GOT3 (cell line): ENCODE measurements at places on chromosomes 6 and 20.

DNA sequence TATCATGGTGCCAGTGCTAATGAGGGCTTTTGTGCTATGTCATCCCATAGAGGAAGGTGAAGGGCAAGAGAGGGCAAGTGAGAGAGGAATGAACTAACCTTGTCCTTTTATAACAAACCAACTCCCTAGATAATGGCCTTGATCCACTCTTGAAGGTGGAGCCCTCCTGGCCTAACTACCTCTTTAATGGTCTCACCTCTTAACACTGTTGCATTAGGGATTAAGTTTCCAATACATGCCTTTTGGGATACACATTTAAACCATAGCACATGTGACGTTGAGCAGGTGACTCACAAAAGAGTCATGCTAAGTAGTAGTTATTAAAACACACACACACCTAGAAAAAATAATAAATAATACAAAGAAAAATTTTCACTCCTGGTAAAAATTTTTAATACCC lies 36.9 kb downstream of the CCN2 start:
- no peak for DNase-seq

GRCh38 chr20:23820493-23820892 lies 6.0 kb downstream of the CST2 start:
- DNase-seq, result no peak

DNA sequence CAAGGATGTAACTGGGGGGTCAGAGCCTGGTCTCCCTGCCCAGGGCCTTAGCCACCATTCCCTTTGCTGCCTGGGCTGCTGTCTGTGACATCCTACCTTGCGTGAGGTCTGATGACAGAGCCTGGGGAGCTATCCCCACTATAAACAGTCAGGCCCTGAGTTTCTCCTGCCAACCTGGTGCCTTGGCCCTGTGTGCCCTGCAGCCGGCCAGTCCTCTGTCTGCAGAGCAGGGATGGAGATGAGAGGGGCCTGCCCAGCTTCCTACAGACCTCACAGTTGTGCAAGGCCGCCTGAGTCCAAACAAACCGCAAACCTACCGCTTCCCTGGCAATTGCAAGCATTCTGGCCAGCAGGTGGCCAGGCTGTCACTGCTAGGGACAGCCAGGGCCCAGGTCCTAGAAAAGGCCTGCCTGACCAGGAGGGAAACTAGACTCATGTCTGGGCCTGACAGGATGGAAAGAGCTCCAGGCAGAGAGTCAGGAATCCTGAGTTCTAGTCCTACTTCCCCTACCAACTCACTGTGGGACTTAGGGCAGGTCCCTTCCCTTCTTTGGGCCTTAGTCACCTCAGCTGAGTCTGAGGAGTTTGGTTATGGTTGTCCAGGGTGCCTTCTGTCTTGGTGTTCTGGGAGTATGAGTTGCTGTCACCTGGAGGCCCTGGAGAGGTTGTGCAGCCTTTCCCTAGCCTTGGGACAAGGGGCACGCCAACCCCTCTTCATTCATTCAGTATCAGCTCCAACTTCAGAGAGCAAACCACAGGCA lies 86.2 kb downstream of the VEGFA start:
- no peak for DNase-seq

GRCh38 chr6:39152262-39152661 lies 37.3 kb upstream of the SAYSD1 start:
- no peak for DNase-seq

- no peak for DNase-seq
Measured at GRCh38 chr20:62532921-62533320, 57.1 kb upstream of the GATA5 start.

DNA sequence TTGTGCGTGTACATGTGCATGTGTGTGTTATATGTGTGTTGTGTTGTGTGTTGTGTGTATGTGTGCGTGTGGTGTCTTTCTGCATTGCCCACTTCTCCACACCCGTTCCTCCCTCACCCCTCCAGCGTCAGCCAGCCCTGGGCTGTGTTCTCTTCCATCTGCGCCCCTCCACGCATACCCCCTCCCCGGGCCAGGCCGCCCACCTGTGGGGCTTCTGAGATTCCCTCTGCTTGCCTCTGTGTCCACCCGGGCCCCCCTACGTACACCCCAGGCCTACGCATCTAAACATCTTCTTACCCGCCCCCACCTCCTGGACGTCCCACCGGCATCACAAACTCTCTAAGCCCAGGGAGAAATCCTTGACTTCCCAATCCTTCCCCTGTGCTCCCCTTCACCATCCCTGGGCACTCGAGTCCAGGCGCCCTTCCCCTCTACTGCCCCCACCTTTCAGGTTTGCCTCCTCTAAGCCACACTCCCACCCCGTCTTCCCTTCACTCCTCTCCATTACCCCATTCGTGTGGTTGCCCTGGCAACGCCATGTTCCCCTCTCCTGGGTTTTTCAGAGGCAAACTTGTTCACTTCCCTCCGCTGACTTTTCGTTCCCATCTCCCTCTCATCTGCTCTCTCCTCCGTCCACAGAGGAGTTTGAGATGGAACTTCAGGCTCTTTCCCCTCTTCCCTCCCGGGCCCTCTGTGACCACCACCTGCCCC lies 81.7 kb upstream of the NNAT start:
- no peak for DNase-seq

DNA sequence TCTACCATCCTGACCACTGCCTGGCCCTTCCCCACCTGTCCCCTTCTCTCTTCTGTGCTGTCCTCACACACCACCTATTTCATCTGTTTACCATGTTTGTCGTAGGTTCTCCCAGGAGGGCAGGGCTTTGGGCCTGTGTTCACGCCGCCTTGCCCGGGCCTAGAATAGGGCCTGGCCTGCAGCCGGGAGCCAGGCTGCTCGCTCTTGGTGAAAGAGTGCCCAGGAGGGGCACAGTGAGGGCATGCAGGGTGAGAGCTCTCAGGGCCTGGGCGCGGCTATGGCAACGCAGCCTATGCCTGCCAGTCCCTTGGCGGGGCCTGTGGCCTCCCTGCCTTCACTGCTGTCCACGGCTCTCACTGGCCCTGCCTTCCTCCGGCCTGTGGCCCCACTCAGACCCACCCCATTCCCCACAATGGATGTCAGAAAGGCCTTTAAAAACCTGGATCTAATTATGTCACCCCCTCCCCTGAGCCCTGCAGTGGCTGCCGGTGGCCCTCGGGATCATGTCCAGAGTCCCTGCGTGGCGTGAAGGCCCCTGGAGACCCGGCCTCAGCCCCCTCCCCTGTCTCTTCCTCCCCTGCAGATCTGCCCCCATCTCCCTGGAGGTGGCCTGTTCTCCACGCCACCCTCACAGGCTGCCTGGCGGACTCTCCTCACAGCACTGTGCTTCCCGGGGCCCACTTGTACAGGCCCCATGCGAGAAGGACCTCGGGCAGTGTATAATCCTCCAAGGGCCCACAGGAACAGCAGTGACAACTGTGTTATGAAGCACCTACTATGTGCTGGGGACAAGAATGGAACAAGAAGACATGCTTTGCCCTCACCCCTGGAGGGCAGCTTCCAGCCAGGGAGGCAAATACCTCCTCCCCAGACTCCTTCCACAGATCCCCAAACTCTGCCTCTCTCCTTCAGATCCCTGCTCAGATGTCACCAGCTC lies 22.9 kb upstream of the NOL4L start:
- no peak for DNase-seq

DNA sequence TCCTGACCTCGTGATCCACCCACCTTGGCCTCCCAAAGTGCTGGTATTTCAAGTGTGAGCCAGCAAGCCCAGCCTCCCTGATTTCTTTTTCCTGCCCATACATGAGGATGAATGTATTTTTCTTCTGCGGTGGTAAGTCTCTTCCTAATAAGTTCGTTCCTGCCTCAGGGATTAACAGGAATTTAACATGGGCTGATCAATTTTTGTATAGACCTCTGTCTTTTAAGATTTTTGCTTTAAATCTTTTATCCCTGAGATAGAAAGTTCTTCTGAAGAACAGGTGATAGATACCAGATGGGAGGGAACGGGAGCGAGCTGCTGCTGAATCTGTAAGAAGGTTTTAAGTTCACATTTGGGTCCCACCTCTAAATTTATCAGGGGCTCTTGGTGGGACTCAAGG lies 7.0 kb upstream of the ZNFX1 start:
- no peak for DNase-seq

- DNase-seq, result no peak
Measured at GRCh38 chr6:4180652-4181255, 45.4 kb upstream of the ECI2 start.

DNA sequence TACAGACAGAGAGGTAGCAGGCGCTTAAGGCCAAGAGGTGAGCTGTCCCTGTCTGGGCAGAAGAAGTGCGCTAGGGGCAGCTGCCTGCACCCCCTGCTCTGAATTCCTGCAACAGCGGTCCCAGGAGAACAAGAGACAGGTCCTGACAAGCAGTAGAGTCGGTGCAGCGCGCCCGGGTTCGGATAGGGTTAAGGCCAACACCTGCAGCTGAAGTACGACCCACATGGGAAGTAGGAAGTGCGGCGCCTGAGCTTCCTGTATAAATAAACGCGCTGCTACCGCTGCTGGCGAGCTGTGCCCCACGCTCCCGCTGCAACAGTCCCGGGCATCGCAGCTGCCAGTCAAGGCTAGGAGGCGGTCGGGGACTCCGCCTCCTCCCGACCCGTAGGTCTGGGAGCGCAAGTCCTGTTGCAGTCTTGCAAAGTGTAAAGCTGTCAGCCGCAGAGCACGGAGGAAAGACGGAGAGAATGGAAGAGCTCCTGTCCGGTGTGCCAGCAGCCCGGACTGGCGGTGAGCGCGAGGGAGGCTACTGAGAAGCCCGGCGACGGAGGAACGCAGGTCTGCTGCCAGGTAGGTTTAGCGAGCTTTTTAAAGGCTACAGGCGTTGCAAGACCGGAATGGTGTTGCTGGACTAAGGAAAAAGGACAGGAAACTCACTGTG lies at the start of gene RNF144B:
RNF144B (plus strand) TSS at position 290 of the 661 bp plus-strand sequence. CDS start 12,185 bp downstream, outside the sequence.
- no peak for DNase-seq

DNA sequence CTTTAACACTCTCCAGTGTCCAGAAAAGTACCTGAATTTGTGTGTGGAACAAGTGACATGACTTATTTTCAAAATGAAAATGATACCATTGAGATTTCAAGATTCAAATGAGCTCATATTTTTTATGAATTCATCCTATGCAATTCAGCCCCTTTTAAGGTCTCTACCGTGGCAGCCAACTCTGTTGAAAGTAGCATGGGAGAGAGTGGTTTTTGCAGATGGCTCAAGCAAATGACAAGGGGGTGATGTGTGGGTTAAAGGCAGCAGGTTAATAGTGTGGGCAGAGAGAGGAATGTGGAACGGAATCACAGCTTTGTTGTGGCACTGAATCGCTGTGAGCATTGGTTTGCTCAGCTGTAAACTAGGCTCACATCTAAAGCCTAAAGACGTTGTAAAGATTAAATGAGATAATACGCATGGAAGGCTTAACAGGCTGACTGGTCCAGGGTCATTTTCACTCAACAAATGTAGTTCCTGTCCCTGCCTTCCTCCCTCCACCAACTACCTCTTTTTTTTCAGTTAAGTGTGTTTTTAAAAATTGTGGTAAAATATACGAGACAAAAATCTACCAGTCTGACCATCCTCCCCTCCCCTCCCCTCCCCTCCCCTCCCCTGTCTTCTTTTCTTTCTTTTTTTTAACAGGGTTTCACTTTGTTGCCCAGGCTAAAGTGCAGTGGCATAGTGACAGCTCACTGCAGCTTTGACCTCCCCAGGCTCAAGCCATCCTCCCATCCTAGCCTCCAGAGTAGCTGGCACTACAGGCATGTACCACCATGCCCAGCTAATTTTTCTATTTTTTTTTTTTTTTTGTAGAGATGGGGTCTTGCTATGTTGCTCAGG lies 114.7 kb upstream of the ZNF217 start:
- DNase-seq, result no peak

DNA sequence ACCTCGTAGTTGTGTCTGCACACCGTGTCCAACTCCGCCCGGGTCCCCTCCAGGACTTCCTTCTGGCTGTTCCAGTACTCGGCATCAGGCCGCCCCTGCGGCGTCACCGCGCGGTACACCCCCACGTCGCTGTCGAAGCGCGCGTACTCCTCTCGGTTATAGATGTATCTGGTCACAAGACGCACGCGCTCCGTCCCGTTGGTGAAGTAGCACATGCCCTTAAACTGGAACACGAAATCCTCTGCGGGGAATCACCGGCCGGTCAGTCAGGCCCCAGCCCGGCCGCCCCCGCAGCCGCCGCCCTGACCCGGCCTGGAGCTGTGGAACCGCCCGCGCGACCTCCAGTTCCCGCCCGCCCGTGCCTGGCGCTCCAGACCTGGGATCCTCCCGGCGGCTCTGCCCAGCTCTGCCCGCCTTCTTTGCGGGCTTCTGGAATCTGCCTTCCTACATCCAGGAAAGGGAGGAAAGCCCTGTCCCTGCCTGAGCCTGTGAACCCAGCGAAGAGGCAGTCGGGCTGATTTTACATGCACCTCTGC lies 1.6 kb downstream of the HLA-DQB1 start:
- DNase-seq, result peak; percentile 5

DNA sequence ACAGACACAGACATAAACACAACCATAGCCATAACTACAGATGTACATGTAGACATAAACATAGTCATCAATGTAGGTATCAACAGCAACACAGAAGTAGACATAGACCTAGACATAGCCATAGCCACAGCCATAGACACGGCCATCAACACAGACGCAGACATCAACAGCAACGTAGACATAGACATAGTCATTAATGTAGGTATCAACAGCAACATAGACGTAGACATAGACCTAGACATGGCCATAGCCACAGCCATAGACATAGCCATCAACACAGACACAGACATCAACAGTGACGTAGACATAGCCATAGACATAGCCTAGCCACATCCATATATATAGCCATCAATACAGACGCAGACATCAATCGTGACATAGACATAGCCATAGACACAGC lies 258.3 kb upstream of the FOXQ1 start:
- no peak for DNase-seq

DNA sequence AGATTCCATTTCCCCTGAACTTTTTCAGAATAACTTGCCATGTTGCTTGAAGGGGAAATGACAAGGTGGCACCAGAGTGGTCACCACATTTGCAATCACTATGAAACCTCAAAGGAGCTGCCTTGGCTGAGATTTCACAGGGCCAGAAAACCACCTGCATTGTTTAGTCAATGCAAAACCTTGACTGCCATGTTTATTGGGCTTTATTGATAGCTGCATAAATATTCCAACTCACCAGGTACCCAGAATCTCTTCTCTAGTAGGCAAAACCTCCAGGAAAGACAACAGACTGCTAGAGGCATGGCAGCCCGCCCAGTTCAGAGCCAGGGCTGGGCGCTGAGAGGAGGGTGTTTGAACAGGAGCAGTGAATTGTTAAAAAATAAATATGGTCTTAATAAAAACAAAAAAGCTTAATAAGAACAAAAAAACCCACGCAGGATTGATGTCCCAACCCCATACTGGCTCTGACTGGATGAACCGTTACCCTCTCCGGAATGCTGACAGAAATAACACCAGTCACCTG lies 375.6 kb downstream of the ZFAND3 start:
- DNase-seq, result no peak

- no peak for DNase-seq
Measured at GRCh38 chr20:19508449-19508848, 249.6 kb upstream of the RIN2 start.
